SK-N-SH (cell line): ENCODE measurements at places on chromosomes 4 and X. TPM values are rescaled to one million over a fixed set of nuclear protein-coding genes. Genes with fewer than 3 reads are reported as not detected.

EFHC2 gene
- polyA plus RNA-seq = 0.03 TPM in 2 replicates

BEX2 gene
- polyA plus RNA-seq = 32.4 and 36.9 TPM in 2 replicates

DUSP21 gene
- polyA plus RNA-seq = not detected in 2 replicates

BEX4 gene
- polyA plus RNA-seq = 84.8 and 95.7 TPM in 2 replicates

TENM3 gene
- polyA plus RNA-seq = 10.4 and 13.3 TPM in 2 replicates

NDNF gene
- polyA plus RNA-seq = 0.13 TPM in 1 of 2 replicates, not detected in the other

GALNTL6 gene
- 0.07 TPM in 1 of 2 replicates, not detected in the other for polyA plus RNA-seq

RAI2 gene
- 0.03 and 0.07 TPM in 2 replicates for polyA plus RNA-seq

LRIT3 gene
- polyA plus RNA-seq = 0.02 TPM in 1 of 2 replicates, not detected in the other

MORC4 gene
- 12.5 and 13.7 TPM in 2 replicates for polyA plus RNA-seq

RTL9 gene
- 0.02 and 0.05 TPM in 2 replicates for polyA plus RNA-seq

NAAA gene
- polyA plus RNA-seq = 3.4 and 3.5 TPM in 2 replicates

OPRPN gene
- polyA plus RNA-seq = not detected in 2 replicates

CYTL1 gene
- 3.0 and 3.8 TPM in 2 replicates for polyA plus RNA-seq

ZRSR2 gene
- polyA plus RNA-seq = 14.3 and 18.7 TPM in 2 replicates

ATOH1 gene
- polyA plus RNA-seq = not detected in 2 replicates

DGKK gene
- polyA plus RNA-seq = 0.02 and 0.06 TPM in 2 replicates

TASL gene
- polyA plus RNA-seq = not detected in 2 replicates

SORCS2 gene
- polyA plus RNA-seq = 0.99 and 1.6 TPM in 2 replicates

PPBP gene
- polyA plus RNA-seq = not detected in 2 replicates
